ENCODE measurements at places on chromosomes 13 and 19.

- no peak for DNase-seq
Observed at GRCh38 chr13:58018020-58018419, 386.5 kb downstream of the PCDH17 start.

GRCh38 chr13:76904507-76904906 is 18.3 kb upstream of the KCTD12 start:
- no peak for DNase-seq

DNA sequence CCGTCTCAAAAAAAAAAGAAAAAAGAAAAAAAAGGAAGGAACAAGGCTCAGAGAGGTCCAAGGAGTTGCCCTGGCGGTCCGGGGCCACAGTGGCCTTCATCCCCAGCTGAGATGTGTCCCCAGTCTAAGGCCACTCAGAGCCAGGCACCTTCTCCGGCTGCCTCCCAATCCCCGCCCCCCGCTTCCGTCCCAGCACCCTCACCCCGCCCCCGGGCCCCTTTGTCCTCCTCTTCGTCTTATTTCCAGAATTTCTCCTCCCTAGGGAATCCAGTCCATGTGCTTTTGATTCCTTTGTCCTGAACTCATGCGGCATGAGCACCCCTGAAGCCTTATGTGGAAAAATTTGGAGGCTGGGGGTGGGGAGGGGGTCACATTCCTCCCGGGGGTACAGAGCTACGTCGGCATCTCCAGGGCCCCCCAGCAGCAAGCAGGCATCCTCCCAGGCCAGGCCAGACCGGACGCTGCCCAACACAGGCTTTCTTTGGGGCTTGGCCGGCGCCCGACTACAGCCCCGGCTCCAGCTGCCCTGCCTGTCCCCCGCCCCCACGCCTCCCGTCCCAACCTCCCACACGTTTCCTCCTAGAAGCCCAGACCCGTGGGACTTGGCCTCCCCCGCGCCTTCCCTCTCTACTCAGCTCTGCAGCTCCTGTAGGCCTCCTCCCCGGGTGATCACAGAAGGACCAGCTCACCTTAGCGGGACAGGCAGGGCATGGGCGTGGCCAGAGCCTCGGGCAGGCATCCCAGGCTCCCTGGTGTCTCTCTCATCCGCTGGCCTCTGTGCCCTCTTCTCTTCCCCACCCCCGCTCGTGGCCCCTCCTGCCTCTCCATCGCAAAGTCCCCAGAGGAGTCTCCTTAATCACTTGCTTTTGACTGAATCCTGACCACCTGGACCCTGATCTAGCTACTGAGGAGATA is 17.8 kb upstream of the ADGRE5 start:
- DNase-seq: peak; percentile 91

- no peak for DNase-seq
Observed at GRCh38 chr19:8261881-8262280, 46.3 kb downstream of the CD320 start.

- DNase-seq: no peak
Observed at GRCh38 chr13:102838982-102839381, 6.8 kb upstream of the ERCC5 start.

DNA sequence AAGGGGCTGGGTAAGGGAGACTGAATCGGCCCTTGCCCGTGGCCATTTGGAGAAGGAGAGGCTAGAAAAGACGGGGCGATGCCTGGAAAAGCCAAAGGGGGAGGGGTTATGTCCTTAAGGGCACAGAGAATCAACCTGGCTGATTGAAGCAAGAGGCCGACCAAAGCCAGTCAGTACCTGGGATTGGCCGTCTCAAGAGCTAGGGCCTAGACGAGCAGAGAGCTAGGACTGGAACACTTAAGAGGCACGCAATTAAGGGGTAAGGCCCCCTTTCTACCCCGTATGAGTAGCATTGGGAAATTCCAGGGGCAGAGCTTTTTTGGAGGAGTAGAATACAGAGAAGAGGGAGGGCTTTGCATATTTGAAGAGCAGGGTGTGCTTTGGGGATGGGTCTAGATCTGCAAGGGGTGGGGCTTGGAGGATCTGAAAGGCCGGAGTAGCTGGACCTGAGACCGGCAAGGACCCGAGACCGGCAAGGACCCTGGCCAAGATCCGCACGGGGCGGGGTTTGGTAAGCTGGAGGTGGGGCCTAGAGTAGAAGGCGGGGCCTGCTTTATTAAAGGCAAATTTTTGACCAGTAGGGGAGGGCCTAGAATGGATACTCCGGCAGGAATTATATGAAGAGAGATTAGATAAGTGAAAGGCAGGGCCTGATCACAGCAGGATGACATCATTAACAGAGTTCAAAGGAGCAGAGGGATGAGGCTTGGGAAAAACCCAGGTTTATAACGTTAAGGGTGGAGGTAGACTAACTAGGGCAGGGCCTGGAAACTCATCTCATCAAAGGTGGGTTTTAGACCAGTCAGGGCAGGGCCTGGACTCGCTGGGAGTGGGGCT is 10.7 kb upstream of the CACNG6 start:
- no peak for DNase-seq

Measured in renal pelvis (tissue), 12 donors.